CD4-positive, alpha-beta memory T cell (primary cell): ENCODE measurements at places on chromosomes 1 and 21. TPM values are rescaled to one million over a fixed set of nuclear protein-coding genes. Genes with fewer than 3 reads are reported as not detected.

TMEM52 gene
- total RNA-seq, result not detected

CNIH3 gene
- 1.8 TPM for total RNA-seq

TRNAU1AP gene
- 46.3 TPM for total RNA-seq

DNA sequence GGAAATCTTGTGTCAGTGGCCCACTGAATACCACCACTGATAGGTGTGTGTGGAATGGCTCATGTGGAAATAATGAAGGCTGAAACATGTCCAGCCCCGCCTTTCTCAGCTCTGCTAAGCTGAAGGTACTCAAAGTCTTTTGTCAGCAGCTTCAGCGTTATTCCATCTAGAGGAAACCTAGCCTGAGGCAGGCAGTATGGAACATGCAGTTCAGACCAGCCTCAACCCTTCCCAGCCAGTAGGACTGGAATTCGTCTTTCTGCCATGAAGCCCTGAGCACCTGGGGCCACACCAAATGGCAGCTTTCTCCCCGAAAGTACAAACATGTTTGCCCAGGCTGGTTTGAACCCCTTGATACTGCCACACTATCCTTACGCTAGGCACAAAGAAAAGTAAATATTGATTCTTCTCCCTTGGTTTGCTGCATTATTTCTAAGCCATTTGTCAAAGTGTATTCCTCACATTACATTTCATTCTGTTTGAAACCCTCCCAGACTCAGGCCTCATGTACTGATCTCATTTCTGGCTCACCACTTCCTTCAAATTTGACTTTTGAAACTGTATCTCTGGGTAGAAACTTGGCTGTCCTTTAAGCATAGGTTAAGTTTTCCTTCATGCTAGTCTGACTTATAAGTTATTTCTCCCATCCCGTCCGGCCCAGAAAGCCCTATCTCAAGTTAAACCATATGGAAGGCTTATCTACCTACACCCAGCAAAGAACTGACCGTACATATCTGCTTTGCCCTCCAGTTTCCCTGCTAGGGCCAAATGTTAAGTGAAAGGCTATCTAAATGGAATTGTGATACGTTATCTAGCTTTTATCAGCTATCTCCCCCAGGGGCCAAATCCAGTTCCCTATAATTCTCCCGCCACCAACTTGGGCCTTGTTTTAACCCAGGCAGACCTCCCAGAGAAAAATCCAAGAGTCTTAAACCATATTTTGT lies 45.7 kb upstream of the HOOK1 start:
- no peak for DNase-seq
